HCT116 (cell line): ENCODE measurements at places on chromosomes 13 and 19. TPM values are rescaled to one million over a fixed set of nuclear protein-coding genes. Genes with fewer than 3 reads are reported as not detected.
A peak's percentile ranks its signal among the peaks of the same experiment; 100 is the strongest.

DNA sequence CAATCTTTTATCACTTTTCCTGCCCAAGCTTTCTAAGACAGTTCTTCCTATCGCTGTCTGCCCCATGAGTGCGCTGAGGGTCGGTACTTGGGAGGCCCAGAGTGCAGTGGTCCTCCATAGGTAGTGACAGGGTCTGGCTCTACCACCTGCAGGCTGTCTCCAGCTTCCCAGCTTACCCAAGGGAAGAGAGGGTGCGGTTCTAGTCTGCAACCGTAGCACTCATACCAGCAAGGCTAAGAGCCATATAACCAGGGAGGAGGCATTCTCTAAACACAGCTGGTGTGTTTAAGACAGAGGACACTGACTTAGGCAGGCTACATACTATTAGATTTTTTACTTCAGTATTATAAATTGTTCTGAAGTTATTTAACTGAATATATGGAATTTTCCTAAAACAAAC, 8.2 kb downstream of the PROZ start:
- no peaks in the 10 kb centered on the region for H3K36me3 ChIP-seq
- H3K4me3 ChIP-seq = no peak overlapping the region
- H3K27me3 ChIP-seq = peaks cover 3% of the 10 kb centered on the region; the same call in 1 of the 2 replicates
- H3K4me1 ChIP-seq = no peaks in the 10 kb centered on the region
- DNase-seq = no peak

CGB2 gene
- total RNA-seq = 5.0 TPM

- H3K27ac ChIP-seq = peak overlapping the region; percentile 82
- no peaks in the 10 kb centered on the region for H3K27me3 ChIP-seq
- no peaks in the 10 kb centered on the region; the same call in 1 of the 2 replicates for H3K36me3 ChIP-seq
- peaks cover 8% of the 10 kb centered on the region for H3K4me1 ChIP-seq
- peak; percentile 90 for DNase-seq
Measured at GRCh38 chr19:27793128-27793643, 1419.8 kb downstream of the UQCRFS1 start.

DNA sequence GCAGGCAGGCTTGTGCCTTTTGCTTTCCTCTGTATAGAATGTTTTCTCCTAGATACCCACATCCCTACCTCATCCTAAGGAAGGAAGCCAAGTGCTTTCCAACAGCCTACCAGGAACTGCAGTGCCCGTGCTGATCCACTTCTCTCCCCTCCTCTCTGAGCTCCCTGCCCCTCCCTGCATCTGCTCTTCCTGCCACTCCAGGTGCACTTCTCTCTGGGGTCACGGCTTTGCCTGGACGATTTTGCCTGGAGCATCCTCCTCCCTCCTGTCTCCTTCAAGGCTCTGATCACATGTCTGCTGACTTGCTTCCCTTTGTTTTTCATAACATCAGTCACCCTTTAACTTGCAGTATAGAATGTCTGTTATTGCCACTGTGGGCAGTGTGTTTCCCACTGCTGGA, 34.7 kb upstream of the IRS2 start:
- H3K4me3 ChIP-seq = no peak overlapping the region
- H3K36me3 ChIP-seq = no peaks in the 10 kb centered on the region
- H3K4me1 ChIP-seq = no peaks in the 10 kb centered on the region
- no peak for DNase-seq
- H3K27ac ChIP-seq = no peak overlapping the region

- no peak overlapping the region for H3K27ac ChIP-seq
- peaks cover 4% of the 10 kb centered on the region; the same call in 1 of the 2 replicates for H3K4me1 ChIP-seq
- no peaks in the 10 kb centered on the region for H3K36me3 ChIP-seq
- H3K27me3 ChIP-seq = no peaks in the 10 kb centered on the region
- no peak for DNase-seq
- H3K4me3 ChIP-seq = no peak overlapping the region
Measured at GRCh38 chr19:9986787-9987281, 23.5 kb downstream of the COL5A3 start.

TMEM272 gene
- 0.17 TPM for total RNA-seq

GRCh38 chr19:8592231-8593009, 15.2 kb upstream of the MYO1F start:
- peaks cover 5% of the 10 kb centered on the region for H3K4me1 ChIP-seq
- no peaks in the 10 kb centered on the region for H3K27me3 ChIP-seq
- no peak for DNase-seq
- H3K36me3 ChIP-seq = no peaks in the 10 kb centered on the region

DNA sequence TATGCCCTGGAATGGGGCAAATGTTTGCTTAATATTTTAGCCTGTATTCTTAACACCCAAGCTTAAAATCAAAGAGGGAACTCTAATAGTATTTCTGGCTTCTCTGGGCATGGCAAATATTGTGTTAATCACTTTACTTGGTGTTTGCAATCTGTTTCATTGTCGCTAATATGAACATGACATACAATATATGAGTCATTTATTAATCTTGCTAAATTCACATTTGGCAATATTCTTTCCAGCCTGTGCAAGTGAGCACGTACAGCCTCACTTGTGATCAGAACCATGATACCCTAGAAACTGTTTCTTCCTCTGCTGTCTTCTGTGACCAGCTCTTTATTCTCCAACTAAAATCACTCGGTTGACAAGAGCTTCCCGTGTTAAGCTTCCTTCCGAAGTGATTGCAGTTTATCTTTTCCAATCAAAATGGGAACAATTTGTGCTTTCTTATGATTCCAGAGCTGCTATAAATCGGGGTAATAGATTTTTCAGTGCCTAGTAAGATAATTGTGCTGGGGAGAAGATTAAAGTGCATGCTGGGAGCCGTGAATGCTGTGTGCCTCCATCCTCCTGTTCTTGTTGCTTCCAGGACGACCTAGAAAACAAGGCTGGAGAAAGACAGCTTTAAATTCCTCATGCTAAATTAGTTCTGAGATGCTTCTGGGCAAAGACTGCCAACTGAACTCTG, 153.0 kb upstream of the TMTC4 start:
- no peak overlapping the region for H3K27ac ChIP-seq
- H3K27me3 ChIP-seq = peaks cover 65% of the 10 kb centered on the region

DNA sequence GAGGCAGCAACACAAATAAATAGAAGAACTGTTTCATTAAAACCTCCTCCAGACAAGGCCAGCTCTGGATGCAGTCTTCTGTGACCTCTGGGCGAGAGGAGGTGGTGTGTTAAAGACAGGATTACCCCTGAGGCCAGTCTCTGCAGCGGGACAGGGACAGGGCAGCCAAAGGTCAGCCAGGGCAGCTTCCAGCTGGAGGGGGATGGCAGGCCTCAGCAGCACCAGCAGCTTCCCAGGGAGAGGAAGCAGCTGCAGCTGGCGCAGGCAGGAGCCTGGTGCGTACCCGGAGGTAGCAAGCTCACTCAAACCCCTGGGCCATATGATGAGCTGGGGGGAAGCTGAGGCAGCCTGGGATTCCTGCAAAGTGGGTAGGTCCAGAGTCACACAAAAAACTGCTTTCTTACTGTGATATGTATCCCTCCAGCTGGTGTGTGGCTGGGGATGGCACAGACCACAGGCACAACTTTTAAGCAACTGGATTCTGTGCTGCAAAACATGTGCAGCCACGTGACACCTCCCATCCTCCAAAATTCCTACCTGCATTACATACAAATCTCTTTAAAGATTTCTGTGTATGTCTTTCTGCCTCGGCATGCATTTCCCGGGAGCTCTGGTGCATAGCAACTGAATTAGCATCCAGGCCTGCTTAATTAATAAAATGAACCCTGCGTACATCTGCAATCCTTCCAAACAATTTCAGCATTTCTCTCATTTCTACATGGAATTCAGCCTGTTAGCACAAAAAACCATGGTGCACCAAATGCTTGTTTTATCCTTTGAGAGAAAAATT, 238.3 kb upstream of the MAB21L1 start:
- H3K27me3 ChIP-seq = no peaks in the 10 kb centered on the region
- H3K4me1 ChIP-seq = no peaks in the 10 kb centered on the region
- H3K4me3 ChIP-seq = no peak overlapping the region
- no peak overlapping the region for H3K27ac ChIP-seq

DNA sequence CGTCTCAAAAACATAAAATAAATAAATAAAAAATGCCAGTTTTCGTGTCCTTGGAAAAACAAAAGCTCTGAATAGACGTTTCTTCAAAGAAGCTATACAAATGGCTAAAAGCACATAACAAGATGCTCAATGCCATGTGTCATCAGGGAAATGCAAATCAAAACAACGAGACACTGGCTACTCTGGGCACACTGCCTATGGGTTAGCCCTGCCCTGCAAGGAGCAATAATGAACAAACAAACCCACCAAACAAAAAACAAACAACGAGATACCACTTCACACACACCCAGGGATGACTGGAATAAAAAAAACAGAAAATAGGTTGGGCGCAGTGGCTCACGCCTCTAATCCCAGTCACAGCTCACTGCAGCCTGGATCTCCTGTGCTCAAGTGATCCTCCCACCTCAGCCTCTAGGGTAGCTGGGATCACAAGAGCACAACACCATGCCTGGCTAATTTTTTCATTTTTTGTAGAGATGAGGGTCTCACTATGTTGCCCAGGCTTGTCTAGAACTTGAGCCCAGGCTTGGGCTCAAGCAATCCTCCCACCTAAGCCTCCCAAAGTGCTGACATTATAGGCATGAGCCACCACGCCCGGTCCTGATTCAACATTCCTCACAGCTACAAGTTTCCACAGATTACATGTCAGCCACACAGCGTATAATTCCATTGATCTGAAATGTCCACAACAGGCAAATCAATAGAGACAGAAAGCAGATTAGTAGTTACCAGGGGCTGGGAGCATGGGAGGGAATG, 15.5 kb upstream of the ISYNA1 start:
- no peaks in the 10 kb centered on the region for H3K27me3 ChIP-seq
- H3K36me3 ChIP-seq = no peaks in the 10 kb centered on the region; the same call in 1 of the 2 replicates
- H3K27ac ChIP-seq = 0 out of 2 replicates have a peak overlapping the region, but pooled peaks have one; percentile 10
- H3K4me1 ChIP-seq = peaks cover 8% of the 10 kb centered on the region
- H3K4me3 ChIP-seq = no peak overlapping the region
- no peak for DNase-seq

DNA sequence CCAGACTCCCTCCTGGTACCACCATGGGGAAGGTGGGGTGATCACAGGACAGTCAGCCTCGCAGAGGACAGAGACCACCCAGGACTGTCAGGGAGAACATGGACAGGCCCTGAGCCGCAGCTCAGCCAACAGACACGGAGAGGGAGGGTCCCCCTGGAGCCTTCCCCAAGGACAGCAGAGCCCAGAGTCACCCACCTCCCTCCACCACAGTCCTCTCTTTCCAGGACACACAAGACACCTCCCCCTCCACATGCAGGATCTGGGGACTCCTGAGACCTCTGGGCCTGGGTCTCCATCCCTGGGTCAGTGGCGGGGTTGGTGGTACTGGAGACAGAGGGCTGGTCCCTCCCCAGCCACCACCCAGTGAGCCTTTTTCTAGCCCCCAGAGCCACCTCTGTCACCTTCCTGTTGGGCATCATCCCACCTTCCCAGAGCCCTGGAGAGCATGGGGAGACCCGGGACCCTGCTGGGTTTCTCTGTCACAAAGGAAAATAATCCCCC, 505 bp upstream of the CEACAM5 start:
- H3K4me1 ChIP-seq = no peaks in the 10 kb centered on the region
- H3K27ac ChIP-seq = no peak overlapping the region
- no peak overlapping the region for H3K4me3 ChIP-seq
- H3K36me3 ChIP-seq = no peaks in the 10 kb centered on the region

- H3K4me3 ChIP-seq = no peak overlapping the region
- H3K36me3 ChIP-seq = no peaks in the 10 kb centered on the region
- no peak for DNase-seq
- H3K27ac ChIP-seq = no peak overlapping the region
Measured at GRCh38 chr13:76864259-76864658, 21.9 kb downstream of the KCTD12 start.

- H3K36me3 ChIP-seq = no peaks in the 10 kb centered on the region
- peaks cover 13% of the 10 kb centered on the region; the same call in 1 of the 2 replicates for H3K27me3 ChIP-seq
- H3K27ac ChIP-seq = no peak overlapping the region
- no peaks in the 10 kb centered on the region for H3K4me1 ChIP-seq
- no peak overlapping the region for H3K4me3 ChIP-seq
- no peak for DNase-seq
Measured at GRCh38 chr13:28958441-28958840, 138.3 kb downstream of the MTUS2 start.

IFNL1 gene
- total RNA-seq = not detected
